ENCODE measurements at places on chromosomes 12 and 14.
A peak's percentile ranks its signal among the peaks of the same experiment; 100 is the strongest.

GRCh38 chr12:27940245-27940644 lies 32.3 kb downstream of the PTHLH start:
- DNase-seq, result no peak

- DNase-seq, result no peak
These were observed 20.5 kb downstream of the DERA start for GRCh38 chr12:15931590-15932053.

DNA sequence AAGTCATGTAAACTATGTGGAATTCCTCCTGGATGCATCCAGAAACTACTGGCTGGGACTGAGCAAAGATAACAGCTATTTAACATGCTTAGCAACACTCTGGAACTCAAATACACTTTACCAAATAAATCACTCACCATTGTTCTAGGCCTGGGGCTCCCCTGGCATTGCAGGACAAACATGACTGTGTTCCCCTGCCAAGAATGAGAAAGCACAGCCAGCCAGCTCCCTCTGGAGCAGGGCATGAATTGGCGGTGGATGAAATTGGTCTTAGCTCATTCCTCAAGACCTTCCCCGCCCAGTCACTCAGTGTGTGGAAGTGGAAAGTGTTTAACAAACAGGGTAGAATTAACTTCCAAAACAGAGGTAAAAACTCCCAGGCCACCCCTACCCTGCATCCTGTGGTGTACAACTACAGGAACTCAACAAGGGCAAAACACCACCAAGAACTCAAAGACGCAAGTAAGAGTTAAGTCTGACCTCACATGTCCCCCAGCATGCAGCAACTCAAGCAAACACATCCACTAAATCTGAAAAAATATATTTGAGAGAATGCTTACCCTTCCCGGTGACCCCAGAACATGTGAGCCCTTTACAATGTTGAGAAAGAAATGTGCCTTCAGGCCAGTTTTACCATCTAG lies 58.4 kb upstream of the BDKRB2 start:
- no peak for DNase-seq

GRCh38 chr12:47891356-47891755 lies 13.4 kb downstream of the VDR start:
- DNase-seq, result peak; percentile 39

GRCh38 chr14:37098132-37098531 lies 74.3 kb downstream of the SLC25A21 start:
- no peak for DNase-seq

DNA sequence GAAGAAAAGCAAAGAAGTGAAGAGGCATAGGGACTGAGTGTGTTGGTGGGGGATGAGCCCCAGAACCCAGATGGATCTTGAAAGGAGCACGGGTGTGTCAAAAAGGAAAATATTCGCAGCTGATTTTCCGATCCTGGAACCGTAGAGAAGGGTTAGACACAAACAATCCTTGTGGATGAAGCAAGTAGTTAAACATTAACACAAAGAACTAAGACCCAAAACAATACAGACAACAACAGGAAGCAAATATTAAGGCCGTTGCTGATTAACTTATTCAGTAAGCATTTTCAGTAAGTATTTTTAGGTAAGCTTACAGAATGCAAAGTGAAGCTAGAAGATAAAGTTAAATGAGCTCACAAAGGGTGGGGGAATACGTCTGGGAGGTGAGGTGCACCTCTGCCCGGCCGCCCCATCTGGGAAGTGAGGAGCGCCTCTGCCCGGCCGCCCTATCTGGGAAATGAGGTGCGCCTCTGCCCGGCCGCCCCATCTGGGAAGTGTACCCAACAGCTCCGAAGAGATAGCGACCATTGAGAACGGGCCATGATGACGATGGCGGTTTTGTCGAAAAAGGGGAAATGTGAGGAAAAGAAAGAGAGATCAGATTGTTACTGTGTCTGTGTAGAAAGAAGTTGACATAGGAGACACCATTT lies 62.8 kb upstream of the PRB2 start:
- DNase-seq, result no peak

- DNase-seq, result no peak
These were observed 410.1 kb downstream of the NAV3 start for GRCh38 chr12:78240827-78241226.

GRCh38 chr14:99320105-99320572 lies 48.1 kb upstream of the BCL11B start:
- DNase-seq, result peak; percentile 69

GRCh38 chr12:90910958-90911357 lies 44.0 kb downstream of the CCER1 start:
- no peak for DNase-seq

DNA sequence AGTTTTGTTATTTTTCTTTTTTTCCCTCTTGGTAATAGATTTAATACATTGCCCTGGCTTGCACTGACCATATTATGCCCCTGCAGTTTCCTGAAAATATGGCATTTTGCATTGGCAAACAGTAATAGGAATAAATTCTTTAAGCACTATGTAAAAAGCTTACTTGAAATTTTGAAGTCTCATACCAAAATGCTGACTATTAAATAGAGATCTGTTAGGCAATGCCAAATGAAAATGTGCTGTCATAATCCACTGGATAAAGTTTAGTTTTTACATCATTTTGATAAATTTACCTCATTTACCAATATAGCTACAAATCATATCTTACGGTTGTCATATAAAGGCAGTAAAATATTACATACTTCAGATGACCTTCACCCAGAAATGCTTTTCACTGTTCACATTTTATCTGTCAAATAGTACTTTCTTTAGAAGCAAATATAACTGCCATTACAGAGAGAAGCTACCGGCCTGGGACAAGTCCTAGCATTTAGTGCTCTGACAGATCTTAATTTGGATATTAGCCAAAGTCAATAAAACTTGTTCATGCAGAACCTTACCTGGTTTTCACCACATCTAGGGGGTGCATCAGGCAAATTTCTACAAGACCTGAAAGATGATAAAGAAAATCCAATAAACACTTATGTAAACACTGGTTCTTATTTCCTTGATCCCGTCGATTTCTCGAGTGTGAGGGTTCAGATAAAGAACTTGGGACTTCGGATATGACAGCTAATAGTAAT lies 212.9 kb downstream of the PAX9 start:
- no peak for DNase-seq

DNA sequence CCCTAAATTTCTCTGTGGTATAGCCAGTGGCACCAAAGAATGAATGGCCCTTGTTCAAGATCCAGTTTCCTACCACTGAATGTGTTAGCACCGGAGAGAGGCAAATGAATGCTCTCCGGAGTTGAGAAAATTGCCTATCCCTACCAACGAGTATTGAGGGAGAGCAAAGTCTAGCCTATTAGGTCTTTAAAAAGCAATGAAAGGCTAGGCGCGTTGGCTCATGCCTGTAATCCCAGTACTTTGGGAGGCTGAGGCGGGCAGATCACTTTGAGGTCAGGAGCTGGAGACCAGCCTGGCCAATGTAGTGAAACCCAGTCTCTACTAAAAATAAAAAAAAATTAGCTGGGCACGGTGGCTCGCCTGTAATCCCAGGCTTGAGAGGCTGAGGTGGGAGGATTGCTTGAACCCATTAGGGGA lies 898 bp upstream of the RAB15 start:
- no peak for DNase-seq

DNA sequence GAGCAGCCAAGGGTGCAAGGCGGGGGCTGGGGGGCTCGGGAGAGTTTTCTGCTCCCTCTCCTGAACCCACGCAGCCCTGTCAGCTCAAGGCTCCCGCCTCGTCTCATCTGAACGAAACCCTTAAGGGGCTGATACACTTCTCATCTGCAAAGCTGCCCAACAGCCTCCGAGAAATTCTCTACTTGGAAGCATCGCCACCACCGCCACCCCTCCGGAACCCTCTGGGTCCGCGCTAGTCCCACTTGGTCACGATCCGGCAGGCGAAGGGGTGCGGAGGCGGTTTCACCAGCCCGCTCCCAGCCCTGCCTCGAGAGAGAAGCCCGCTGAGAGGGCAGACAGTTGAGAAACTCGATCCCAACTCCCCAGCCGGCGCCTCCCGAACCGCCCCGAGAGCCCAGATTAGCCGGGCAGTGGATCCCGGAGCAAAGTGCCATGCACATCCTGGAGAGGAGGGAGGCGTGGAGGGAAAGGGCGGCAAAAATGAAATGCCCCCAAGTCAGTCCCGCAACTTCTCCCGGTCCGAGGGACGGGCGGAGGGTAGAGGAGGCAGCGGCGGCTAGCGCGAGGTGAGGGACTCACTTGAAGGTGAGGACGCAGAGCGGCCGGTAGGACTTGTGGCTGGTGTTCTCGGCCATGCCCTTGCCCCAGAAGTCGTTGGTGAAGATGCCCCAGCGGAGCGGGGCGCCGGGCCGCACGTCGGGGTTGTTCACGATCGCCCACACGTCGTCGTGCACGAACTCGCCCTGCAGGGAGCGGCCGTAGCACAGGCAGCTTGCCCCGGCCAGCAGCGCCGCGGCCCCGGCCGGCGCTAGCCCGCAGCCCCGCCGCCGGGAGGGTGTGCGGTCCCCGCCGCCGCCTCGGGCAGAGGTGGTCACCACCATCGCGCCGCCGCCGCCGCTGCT lies 620 bp downstream of the TMTC1 start:
- peak; percentile 58 for DNase-seq

DNA sequence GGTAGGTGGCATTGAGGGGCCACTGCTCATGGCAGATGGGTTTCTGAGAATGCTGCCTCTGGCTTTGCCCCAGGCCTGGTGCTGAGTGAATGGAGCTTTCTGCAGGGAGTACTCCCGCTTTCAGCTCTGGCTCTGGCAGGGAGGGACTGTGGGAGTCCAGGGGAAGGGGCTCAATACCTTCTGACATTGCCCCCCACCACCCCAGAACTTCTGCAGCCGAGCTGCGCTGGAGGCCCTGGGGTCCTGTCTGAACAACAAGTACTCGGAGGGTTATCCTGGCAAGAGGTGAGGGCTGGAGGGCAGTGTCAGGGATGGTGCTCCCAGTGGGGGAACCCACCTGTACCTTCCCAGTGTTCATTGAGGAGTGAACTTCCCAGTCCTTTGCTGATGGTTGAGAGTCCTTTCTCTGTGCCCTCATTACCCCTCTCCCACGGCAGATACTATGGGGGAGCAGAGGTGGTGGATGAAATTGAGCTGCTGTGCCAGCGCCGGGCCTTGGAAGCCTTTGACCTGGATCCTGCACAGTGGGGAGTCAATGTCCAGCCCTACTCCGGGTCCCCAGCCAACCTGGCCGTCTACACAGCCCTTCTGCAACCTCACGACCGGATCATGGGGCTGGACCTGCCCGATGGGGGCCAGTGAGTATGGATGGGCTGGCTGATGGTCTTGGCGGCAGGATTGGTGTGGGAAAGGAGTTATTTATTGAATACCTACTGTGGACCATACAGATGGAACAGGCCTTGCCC lies 1.9 kb downstream of the SHMT2 start:
- no peak for DNase-seq

GRCh38 chr12:45615268-45615667 lies 114.2 kb upstream of the ARID2 start:
- DNase-seq, result no peak
